ENCODE measurements at places on chromosomes 2 and 18.
A peak's percentile ranks its signal among the peaks of the same experiment; 100 is the strongest.

- peak; percentile 73 for DNase-seq
Measured at GRCh38 chr18:55406451-55406991, 181.5 kb downstream of the TCF4 start.

- DNase-seq, result no peak
Measured at GRCh38 chr2:98818164-98818563, 87.2 kb upstream of the MGAT4A start.

DNA sequence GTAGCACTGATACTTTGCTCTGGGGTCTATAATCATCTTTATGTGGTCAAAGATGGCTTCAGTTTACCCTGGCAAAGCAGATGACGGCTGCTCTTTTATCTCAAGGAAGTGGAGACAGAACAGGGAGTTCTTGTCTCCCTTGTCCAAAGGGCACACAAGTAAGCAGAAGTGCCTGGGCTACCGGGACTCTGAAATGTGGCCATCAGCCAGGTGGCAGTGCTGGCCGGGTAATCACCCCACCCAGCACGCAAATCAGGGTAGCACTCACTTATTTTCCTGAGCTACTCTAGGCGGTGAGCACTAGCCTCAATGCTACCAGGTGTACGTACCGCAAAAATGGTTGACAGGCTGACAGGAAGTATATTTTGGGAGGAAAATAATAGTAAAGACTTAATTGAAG, 119.7 kb upstream of the ETAA1 start:
- no peak for DNase-seq

GRCh38 chr18:26706911-26707351, 158.6 kb downstream of the AQP4 start:
- DNase-seq, result no peak

GRCh38 chr2:20454036-20454981, 7.4 kb downstream of the RHOB start:
- no peak for DNase-seq

- no peak for DNase-seq
Measured at GRCh38 chr18:26357960-26358359, 131.7 kb downstream of the TAF4B start.

DNA sequence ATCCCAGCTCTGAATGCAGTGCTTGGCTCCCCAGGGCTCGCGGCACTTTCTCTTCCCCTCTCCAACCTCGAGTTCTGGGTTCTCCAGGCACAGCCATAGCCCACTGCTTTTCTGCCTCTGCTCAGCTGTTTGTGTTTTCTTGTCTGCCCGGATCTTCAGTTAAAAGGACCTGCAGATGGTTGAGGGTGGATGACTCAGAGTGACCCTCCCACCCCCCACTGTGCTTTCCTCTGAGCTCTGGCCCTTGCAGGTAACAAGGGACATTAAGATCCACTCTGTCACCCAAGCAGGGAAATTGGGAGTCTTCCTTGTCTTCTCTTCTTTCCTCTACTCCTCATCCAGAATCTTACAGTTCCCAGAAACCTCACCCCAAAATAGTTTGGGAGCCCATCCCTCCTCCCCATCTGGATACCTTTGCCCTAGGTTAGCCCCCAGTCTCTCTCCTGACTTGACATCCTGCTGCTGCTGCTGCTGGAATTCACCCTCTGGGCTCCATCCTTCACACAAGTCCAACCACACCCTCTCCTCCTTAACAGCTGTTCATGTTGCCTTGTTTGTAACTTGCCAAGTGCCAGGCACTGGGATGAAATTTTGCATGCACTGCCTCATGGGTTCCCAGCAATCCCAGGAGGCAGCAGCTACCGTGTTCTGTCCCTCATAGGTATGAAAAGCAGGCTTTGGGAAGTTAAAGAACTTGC, 157.9 kb upstream of the TTC39C start:
- DNase-seq, result peak; percentile 13

DNA sequence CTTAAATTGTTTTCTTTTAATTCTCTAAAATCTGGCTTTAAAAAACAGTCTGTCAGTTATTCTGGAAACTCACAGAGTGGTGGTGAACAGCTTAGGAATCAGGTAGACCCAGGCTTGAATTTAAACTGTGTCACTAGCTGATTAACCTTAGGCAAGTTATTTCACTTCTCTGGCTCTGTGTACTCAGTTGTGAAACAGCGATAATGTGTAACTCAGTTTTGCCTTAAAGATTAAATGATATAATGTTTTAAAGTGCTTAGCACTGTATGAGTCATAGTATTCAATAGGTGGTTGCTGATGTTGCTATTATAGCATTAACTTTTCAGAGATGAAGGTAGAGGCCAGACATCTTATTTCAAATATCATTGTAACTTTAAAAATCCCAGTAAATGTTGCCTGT, 40.7 kb downstream of the PKP4 start:
- DNase-seq, result no peak

DNA sequence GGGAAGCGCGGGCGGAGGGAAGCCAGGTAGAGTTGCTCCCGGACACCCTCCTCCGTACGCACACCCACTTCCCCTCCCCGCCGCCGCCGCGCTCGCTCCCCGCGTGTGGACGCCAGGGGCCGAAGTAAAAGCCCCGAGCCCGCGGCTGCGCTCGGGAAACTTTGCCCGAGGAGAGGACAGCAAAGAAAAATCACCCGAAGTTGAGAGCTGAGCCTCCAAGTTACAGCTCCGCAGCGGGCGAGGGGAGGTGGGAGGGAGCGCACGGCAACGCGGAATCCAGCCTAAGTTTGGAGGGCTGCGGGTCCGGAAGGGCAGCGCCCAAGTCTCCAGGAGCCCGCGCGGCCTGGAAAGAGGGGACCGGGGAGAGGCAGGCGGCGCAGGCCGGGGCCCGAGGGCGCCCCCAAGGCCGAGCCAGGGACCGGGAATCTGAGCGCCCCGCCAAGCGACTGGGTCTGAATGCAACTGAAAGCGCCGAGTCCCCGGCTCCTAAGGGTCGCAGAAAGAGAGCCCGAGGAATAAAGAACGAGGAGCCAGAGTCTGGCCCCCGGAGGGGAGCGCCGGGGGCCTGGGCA, 706 bp upstream of the BCL11A start:
- peak; percentile 67 for DNase-seq

- DNase-seq, result no peak
Measured at GRCh38 chr2:86172610-86173009, 22.7 kb downstream of the IMMT start.

GRCh38 chr18:8977701-8978100, 124.8 kb upstream of the NDUFV2 start:
- no peak for DNase-seq

DNA sequence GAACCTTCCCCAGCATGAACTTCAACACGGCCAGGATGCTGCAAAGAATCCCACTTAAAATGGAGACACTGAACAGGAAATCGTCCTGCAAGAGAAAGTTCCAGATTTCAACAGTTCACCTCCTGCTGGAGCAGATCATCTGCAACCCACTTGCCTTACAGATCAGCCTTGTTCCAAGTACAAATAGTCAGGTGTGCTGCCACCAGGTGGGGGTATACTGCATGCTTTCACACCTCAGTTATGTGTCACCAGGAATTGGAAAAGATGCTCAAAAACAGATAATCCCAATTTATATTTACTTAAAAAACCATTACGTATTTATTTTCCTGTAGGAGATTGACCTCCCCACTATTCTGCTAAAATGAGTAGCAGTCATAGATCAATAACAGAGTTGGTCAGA, 212.3 kb downstream of the MGAT5 start:
- peak; percentile 81 for DNase-seq

DNA sequence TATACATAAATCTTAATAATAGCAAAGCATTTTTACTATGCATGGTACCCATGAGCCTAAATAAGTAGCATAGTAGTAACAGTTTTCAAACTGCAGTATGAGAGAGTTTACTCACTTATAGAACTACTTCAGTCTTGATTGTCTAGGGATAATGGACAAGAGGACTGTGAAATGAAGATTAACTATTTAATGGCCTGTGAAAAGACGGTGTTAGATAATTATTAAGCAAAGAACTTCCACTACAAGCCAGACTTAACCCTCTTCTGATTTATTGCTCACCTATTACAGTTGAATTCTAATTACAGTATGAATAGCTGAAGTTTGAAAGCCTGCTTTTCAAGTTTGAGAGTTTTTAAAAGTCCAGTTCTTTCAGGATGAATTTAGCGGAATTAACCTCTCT, 18.9 kb downstream of the PIK3C3 start:
- DNase-seq, result no peak

DNA sequence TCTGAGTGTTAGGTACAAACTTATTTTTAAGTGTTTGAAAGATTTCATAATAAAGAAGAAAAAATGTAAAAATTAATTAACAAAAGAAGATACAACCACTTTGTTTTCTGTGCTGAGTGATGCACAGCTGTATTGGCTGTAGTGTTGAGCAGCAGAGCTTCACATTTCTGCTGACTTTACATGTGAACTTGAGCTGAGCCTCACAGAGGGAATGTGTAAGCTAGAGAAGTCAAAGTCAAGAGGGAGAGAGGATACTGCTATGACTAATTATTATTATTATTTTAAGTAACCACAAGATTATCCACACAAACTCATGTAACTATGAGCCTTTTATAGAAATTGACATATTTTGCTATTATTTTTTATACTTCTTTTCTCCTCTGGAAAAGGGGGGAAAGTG, 159.1 kb upstream of the ZSWIM2 start:
- no peak for DNase-seq

DNA sequence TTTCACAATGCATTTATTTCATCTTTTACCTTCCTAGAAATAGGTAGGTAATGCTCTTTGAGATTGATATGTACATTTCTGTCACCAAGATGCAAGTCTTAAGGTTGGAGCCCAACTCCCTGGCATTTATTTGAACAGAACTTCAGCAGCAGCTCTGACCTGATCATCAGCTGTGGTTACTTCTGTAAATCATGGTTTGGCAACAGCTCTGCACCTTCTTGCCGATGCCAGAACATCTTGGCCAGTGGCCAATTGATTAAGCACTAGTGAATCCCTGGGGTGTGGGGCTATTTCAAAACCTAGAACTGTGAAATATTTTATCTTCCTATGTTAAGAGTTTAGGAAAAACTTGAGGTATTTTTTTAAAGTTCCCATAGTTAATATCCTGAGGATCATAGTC, 124.8 kb upstream of the NYAP2 start:
- DNase-seq, result peak; percentile 72

GRCh38 chr2:60154142-60154541, 399.3 kb downstream of the BCL11A start:
- DNase-seq, result no peak

- no peak for DNase-seq
Measured at GRCh38 chr2:99753505-99753904, 263.7 kb upstream of the REV1 start.

- no peak for DNase-seq
Measured at GRCh38 chr2:42793334-42794270, 1.2 kb upstream of the HAAO start.

GRCh38 chr2:143397884-143398614, 268.8 kb downstream of the ARHGAP15 start:
- DNase-seq, result peak; percentile 58

- no peak for DNase-seq
Measured at GRCh38 chr2:161434118-161434517, 18.0 kb downstream of the TBR1 start.

- no peak for DNase-seq
Measured at GRCh38 chr2:99336804-99337112, 431 bp upstream of the EIF5B start.

GRCh38 chr2:128577141-128577930, 258.7 kb upstream of the HS6ST1 start:
- DNase-seq, result no peak

GRCh38 chr18:49608366-49609255, 46.8 kb downstream of the LIPG start:
- DNase-seq, result peak; percentile 27

DNA sequence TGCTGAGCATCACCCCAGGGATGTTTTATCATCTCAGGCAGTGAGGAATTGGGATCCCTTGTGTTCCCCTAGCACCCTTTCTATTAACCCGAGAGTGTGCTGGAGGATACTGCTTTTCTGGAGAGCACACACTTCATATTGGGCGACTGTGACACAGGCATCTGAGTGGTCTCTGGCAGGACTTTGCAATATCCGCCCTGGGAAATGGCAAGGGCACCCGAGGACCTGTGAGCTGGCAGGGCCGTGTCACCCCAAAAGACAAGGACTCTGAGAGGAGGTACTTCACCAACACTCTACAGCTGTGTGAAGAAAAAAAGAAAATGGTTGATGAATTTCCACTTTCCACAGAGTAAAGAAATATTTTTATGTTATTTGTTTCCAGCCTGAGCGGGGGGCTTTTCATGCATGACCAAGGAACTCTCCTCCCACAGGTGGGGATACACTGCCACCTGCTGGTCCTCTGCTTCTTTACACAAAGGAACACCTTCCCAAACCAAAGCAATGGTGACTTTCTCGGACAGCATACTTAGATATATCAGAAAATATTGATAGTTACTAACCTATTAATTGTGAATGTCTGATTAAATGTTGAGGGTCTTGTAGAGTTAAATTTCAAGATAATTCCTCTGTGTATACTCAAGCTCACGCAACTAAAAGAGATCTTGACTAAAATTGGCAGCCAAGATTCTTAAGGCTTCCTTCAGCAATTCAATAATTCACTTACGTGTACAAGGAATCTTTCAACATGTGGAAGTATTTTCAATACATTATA, 45.9 kb upstream of the REG3G start:
- DNase-seq, result peak; percentile 7

- DNase-seq, result no peak
Measured at GRCh38 chr18:55088000-55088401, 128.7 kb upstream of the CCDC68 start.

GRCh38 chr2:75031906-75032803, 73.7 kb downstream of the POLE4 start:
- DNase-seq, result no peak

DNA sequence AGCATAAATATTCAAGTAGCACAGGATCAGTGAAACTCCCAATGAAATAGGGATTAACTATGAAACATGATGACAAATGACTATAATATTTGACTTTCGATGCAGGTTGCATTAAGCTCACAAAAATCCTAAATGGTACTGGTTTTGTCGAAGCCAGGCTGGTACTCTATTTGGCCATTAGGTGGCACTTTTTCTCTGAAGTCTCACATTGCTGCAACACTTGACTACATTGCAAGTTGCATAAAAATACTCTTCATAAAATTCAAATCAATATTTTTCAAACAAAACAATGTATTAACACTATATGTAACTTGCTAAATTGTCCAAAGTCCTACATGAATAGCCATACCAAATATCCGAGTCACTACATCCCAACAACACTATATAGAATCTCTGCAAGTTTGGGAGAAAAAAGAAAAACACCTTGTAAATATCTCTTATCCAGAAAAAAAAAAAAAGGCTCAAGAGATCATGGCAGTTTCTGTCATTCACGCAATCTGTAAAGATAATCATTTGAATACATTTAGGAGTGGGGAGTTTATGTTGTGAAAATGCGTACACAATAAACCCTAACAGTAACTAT, 9.5 kb downstream of the RTTN start:
- DNase-seq, result peak; percentile 33

DNA sequence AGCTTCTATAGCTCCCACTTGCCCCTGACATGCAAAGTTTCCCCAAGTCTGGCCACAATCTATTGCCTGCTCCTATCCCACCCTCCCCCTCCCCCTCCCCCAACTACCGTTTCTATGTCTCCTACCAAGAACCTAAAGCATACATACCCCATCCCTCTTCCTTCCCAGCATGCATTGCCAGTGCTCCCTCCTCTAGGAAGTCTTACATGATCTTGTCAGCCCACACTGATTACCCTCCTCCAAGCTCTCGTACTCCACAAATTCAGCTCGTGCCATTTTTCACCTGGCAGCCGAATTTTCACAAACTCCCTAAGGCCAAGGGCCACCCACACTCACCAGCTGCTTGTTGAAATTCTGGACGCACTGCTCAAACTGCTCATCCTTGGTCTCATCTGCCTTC, 30.7 kb downstream of the BIN1 start:
- DNase-seq, result no peak

- no peak for DNase-seq
Measured at GRCh38 chr2:198630384-198630783, 826.0 kb downstream of the PLCL1 start.
